Activated CD4-positive, alpha-beta T cell treated with anti-CD3 and anti-CD28 coated beads, Interleukin-2, amount 50 U/mL, for 4 hours (primary cell): ENCODE measurements at places on chromosomes 11 and 22.

DNA sequence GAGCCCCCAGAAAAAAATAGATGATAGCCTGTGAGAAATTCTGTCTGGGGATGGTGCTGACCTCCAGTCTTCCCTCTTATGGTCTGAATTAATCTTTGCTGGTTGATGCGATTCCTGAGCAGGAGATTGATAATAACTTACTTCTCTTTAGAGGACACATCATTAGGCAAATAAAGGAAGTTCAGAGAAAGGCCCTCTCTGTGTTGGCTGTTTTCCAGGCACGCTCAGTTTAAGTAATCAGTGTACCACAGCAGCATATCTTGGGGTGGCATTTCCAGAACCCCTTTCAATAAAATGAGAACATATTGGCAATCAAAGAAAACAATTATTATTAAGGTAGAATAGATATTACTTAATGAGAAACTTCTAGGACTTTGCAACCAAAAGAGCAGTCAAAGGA, 1129.3 kb upstream of the RAG2 start:
- DNase-seq: no peak

DNA sequence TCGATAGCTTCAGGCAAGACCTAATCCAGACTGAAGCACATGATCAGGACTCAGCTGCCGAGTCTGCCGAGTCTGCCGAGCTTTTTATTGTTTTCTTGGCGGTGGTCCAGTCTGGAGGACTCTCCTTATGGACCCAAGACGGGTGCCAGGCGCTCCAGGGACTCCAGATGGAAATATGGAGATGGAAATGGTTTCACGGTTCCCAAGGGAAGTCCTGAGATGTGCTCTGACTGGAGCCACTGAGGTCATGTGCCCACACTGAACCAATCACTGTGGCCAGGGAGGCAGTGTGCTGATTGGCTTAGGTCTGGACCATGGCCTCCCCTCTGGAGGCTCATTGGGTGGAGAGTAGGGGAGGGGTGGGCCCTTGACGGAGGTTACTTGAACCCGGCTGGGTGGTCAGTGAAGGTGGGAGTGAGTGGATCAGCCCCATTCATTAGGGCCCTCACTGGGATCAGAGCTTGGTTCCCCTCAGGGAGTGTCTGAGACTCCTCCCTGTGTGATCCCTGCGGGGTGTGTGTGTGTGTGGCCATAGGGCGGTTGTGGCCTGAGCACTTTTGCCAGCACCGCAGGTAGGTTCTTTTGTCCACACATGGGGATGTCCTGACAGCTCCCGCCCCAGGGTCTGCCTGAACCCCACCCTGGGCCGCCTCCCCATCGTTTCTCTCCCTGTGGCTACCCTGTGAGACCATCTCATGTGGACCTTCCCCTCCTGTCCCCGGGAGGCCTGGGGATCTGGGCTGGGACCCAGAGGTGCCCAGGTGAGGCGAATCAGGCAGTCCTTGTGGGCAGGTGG, 14.0 kb downstream of the RPS6KA4 start:
- no peak for DNase-seq

DNA sequence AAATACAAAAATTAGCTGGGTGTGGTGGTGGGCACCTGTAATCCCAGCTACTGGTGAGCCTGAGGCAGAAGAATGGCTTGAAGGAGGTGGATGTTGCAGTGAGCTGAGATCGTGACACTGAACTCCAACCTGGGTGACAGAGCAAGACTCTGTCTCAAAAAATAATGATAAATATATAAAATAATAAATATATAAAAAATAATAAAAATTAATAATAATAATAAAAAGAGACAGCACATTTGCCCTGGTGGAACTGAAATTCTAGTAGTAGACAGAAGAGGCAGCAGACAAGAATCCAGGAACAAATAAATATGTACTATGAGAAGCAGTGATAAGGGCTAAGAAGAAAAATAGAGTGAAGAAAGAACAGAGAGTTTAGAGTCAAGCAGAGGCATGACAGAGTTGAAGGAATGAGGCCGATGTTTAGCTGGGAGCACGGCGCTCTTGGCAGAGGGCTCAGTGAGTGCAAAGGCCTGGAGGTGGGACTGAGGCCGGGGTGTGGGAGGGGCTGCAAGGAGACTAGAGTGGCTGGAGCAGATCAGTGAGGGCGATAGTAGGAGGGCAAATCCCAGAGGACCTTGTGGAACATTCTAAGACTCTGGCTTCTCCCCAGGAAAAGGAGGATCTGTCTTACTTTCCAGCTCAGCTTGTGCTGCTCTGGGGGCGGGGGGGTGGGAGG, 410.3 kb downstream of the MN1 start:
- DNase-seq: no peak

GRCh38 chr11:9462806-9463537, 2.2 kb downstream of the ZNF143 start:
- DNase-seq: no peak

DNA sequence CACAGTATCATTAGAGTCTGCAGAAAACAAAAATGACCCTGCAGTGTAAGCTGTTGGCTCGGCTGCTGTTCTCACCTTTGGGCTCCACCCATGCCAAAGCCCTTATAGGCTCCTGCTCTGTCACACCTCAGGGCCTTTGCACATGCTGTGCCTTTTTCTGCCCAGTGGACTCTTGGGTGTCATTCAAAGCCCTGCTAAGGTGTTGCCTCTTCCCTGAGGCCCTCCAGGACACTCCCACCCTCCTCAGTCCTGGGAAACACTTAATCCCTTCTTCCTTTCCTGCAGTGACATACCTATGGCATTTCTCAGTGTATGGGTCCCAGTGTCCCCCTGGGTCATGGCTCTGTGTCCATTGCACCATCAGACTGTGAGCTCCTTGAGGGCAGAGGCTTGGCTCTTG, 29.1 kb upstream of the CACNG2 start:
- no peak for DNase-seq

DNA sequence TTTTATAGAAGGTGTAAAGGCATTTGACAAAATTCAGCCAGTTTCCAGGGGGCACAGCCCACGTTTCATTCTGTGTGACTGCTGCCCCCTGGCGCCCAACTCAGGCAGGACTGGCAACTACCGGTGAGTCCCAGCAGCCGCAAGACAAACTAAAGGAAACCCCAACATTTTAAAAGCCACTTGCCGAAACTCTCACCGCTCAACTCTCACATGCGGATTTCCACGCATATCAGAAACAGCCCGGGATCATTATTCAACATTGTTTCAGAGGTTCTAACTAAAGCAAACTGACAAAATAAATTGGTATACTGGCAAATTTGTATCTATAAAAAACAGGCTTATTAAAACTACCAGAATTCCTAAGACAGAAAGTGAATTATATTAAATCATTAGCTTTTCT, 48.2 kb downstream of the MORC2 start:
- DNase-seq: peak; percentile 86

DNA sequence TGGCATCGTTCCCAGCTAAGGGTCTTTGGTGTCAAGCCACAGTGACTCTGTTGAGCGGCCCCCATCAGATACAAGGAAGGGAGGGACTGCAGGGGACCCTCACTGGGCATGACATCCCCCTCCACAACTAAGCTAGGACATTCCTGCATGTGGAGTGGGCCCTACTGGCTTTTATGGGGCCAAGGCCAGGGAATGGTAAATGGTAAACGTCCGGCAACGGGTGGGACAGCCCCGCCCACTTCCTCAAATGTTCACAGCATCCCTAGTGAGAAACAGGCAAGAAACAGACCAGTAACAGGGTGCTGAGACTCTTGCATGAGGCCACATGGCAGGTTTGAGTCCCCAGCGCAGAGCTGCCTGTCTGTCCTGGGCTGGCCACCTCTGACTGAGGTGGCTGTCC, 4.4 kb downstream of the TMPRSS6 start:
- no peak for DNase-seq

DNA sequence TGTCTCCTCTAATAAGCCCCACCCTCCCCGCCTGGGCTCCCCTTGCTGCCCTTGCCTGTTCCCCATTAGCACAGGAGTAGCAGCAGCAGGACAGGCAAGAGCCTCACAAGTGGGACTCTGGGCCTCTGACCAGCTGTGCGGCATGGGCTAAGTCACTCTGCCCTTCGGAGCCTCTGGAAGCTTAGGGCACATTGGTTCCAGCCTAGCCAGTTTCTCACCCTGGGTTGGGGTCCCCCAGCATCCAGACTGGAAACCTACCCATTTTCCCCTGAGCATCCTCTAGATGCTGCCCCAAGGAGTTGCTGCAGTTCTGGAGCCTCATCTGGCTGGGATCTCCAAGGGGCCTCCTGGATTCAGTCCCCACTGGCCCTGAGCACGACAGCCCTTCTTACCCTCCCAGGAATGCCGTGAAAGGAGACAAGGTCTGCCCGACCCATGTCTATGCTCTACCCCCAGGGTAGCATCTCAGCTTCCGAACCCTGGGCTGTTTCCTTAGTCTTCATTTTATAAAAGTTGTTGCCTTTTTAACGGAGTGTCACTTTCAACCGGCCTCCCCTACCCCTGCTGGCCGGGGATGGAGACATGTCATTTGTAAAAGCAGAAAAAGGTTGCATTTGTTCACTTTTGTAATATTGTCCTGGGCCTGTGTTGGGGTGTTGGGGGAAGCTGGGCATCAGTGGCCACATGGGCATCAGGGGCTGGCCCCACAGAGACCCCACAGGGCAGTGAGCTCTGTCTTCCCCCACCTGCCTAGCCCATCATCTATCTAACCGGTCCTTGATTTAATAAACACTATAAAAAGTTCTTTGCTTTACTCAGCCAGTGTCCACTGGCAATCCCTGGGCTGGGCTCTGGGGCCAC, 14.4 kb downstream of the TSKU start:
- DNase-seq: no peak

- no peak for DNase-seq
These were observed 113.6 kb downstream of the MICAL3 start for GRCh38 chr22:17910561-17911311.

DNA sequence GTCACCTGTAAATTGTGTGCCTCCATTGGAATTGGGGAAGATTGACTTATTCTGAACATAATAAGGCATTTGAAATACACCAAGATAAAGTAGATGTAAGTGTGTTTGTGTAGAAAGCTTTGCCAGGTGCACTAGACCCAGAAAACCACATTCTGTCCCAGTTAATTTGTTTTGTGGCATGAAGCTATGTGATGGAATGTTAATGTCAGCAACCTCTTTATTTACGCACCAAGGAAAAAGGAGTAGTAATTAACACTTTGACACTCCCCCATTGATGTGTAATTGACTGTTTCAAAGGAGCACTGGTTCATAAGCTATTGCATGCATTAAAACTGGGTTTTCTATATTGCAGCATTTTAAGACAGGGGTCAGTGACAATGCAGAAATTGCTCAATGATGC, 14.3 kb downstream of the EIF3M start:
- no peak for DNase-seq

- no peak for DNase-seq
These were observed 423.0 kb downstream of the BRD1 start for GRCh38 chr22:49404576-49405241.
